ENCODE measurements at places on chromosomes 16 and 17.
A peak's percentile ranks its signal among the peaks of the same experiment; 100 is the strongest.

GRCh38 chr16:725463-726187 lies 618 bp downstream of the CCDC78 start:
- DNase-seq = no peak

DNA sequence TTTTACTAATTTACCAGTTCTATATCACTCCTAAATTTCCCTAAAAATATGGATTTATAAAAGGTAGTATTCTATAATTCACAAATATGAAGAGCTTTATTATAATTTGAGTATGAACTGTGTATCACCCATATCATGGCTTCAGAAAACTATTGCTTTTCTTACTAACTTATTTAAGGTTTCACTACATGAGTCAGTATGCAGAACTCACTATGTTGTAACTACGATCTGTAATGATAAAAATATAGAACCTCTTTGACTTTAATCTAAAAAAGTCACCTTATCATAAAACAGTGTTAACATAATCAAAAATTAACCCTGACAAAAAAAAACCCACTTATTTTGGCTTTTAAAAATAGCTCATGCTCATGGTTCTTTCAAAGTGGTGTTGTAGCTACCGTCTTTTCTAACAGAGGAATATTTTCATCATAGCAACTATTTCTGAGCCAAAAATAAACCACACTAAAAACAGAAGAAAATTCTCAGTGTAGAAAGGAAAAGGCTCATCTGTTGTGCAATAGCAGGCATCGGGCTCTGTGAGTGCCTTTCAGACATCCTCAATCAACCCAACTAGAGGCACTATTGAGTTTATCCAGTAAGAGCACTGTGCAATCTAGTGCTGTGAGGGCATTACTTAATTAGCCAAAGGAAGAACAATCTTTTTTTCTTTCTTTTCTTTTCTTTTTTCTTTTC lies 42.1 kb downstream of the ITGAM start:
- peak; percentile 68 for DNase-seq

GRCh38 chr17:80826955-80827645 lies 164.5 kb upstream of the CHMP6 start:
- peak; percentile 70 for DNase-seq

DNA sequence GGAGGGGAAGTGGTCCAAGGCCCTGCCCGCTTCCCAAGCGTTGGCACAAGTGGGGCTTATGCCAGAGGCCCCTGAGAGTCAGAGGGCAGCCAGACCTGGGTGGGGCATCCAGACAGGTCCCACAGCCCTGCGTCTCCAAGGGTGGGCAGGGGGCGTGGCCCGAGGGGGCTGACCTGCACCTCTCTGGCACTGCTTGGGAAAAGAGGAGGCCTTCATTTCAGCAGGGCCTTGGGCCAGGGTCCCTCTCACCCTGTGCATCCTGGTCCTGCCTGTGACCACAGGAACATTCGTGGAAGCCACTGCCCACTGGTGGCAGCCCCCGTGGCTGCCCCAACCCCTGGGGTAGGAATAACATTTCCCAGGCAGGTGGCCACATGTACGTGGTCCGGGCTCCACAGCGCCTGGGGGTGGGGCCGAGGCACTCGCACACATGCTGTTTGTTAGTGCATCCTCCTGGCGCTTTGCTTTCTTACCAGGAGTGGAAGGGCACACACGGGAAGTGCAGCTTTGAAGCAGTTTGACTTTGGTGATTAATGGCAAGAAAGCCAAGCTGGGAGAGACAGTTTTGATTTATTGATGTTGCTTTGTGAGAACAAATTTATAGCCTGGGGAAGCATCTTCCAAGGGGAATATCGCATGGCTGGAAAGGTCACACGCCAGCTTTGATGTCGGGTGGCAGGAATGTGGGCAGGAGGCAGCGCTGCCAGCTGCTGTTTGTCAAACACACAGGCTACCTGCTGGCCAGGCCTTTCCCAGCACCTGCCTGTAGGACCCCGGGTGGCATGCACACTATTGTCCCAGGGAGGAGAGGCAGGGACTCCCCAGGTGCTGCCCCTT lies 4.3 kb downstream of the CENPX start:
- DNase-seq = no peak

GRCh38 chr16:84700446-84701300 lies 873 bp downstream of the USP10 start:
- no peak for DNase-seq

- DNase-seq = no peak
These were observed 814 bp upstream of the CDH3 start for GRCh38 chr16:68644296-68644695.

DNA sequence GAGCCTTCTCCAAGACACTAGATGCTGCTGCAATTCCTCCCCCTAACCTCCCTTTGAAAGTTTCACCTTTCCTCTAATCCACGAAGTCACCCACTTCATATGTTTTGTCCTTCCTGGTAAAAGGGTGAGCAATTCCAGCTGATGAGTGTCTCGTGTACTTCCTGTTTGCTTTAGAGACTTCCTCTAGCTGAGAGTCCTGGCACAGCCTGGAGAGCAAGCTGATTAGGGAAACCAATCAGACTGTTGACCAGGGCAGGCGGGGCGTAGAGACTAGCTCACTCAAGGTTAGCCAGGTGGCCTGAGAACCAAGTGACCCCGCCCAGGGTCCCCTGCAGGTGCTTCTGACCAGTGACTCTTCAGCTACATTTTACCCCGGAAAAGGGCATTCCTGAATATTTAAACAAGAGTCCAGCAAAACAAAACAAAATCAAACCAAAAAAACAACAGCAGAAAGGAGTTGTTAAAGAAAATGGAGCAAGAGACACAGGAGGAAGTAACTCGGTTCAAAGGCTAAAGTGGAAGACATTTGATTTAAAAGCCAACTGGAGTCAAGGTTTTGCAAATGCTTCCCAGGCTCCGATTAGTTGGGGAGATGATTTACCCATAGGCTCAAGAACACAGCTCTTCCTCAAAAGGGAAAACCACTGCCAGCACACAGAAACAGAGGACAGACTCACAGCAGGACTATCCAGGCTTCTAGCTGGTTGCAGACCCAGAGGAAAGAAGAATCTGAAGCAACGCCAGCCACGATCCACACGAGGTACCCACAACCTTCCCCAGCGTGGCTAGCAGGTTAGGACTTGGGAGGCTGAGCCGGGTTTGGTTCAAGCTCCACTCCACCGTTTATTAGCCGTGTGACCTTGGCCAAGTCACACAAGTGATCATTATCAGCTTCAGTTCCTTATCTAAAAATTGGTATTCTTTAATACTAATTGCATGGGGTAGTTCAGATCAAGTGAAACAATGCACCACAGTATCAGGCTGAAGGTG lies 13.4 kb downstream of the HSPB9 start:
- peak; percentile 56 for DNase-seq

DNA sequence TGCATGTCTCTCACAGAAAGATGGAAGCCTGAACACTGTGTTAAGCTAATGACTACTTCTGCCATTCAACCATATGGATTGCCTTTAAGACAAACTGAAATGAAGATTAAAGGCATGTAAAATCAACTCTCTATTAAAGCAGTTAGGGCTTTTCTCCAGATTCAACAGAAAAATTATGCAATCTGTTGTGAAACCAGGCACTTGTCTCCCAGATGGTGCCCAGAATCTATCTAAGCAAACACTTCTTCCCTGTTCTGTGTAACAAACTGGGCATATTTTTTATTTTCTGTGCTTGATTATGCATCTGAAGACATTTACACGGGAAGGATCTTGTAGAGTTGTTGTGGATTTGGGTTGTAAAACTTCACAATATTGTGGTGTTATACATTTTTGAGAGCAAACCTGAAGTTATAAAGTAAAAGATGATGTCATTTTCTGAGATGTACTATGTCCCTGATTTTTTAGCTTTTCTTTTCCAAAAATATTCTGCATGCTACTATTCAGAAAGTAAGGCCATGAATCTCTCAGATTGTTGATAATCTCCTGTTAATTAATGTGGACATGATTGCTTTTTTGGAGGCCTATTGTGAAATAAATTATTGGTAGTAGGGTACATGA lies 1550.3 kb downstream of the CDH8 start:
- no peak for DNase-seq

GRCh38 chr16:67198238-67198734 lies 645 bp upstream of the ELMO3 start:
- DNase-seq = no peak

All from foreskin melanocyte (primary cell).